ENCODE measurements at places on chromosomes 13 and 19.
A peak's percentile ranks its signal among the peaks of the same experiment; 100 is the strongest.

- no peak for DNase-seq
Observed at GRCh38 chr19:34172661-34173192, 423 bp downstream of the LSM14A start.

DNA sequence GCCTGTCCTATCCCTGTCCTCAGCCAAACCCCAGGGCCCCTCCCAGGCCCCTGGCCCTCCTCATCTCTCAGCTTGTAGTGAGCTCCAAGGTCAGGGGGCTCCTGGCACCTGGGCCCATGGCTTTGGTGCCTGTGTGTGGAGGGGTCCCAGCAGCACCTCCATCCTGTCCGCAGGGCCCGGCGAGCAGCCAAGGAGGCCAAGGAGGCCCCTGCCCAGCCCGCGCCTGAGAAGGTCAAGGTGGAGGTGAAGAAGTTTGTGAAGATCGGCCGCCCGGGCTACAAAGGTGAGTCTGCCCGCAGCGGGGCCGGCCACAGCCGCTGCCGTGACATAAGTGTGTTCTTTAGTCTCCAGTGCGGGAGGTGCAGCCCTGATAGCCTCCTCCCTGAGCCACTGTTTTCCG lies 3.9 kb upstream of the AMH start:
- no peak for DNase-seq

GRCh38 chr19:1181606-1182005 lies 7.5 kb upstream of the SBNO2 start:
- no peak for DNase-seq

DNA sequence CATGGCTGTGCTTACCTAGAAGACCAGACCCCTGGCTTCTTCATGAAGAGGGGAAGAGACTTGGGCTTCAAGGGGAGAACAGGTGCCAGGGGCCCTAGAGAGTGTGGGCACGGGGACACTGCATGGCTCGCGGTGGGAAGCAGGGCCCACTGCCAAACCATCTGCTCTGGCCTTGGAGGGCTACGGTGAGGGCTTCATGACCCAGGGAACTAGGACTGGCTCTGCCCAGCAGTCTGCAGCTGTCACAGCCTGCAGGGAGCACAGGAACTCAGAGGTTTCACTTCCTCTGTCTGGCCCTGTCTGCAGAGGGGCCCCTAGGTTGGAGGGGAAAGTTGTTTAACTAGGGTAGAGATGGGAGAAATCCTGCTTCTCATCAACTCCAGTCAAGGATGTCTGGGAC lies 4.3 kb downstream of the ERCC1 start:
- peak; percentile 87 for DNase-seq

DNA sequence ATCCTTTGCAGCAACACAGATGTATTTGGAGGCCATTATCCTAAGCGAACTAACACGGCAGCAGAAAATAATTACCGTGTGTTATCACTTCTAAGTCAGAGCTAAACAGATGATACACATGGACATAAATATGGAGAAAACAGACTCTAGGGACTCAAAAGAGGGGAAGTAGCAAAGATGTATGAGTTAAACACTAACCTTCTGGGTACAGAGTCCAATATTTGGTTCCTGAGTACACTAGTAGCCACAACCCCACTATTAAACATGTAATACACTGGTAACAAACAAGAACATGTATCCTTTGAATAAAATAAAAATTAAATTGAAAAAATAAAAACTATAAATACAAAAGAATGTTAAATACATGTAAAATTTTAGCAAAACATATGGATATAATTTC lies 118.0 kb upstream of the SLITRK5 start:
- no peak for DNase-seq

DNA sequence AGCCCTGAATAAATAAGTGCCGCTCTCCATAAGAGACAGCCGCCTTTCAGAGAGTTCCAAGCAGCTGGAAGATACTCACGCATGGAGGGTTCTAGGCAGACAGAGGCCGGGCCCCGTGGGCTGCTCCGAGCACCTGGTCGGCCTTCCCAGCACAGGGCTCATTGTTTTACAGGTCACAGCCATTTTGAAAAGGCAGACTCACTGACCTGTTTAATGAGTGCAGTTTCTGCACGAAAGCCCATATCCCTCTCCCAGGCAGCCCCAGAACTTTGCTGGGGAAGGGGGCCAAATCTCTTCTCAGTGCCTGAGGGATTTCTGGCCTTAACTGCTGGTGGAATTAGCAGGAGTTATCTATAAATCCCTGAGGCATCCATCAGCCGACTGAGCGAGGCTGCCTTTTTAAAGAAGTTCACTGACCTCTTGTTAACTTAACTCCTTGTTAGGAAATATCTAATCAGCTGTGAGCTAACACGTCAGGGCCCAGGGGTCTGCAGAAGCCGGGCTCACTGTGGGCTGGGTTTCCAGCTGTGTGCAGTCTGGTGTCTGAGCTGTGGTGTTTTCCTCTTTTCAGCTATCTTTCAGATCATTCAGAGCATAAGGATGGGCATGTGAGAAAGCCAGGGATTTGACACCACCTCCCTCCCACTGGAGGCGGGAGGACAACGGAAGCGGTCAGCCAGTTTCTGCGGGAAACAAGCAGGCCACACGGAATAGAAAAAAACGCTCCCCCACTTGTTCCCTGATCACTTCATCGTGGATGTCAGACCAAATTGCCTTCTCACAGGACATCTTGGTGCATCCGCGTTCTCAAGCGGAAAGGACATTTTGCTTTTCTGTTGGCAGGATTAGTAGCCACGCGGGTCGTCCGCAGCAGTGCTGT lies 23.3 kb downstream of the SERP2 start:
- no peak for DNase-seq

DNA sequence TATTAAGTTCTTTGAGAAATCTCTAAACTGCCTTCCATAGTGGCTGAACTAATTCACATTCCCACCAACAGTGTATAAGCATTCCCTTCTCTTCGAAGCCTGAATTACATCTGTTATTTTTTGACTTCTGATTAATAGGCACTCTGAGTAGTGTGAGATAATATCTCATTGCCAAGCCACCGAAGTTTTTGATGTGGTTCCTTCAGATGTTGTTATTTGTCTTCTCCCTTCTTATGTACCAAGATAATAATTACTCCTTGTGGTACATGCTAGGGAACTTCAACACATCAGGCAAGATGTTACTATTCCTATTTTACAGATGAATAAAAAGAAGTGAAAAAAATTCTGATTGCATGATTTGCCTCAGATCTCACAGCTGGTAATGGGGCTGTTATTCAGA lies 70.9 kb downstream of the KCTD12 start:
- DNase-seq: no peak

GRCh38 chr13:45370922-45371406 lies 30.0 kb upstream of the TPT1 start:
- peak; percentile 78 for DNase-seq

GRCh38 chr19:33241530-33242101 lies 16.0 kb upstream of the SLC7A10 start:
- DNase-seq: peak; percentile 68

GRCh38 chr19:20371911-20372310 lies 193.7 kb downstream of the ZNF737 start:
- no peak for DNase-seq

GRCh38 chr19:30686826-30687566 lies 314.8 kb downstream of the ZNF536 start:
- DNase-seq: no peak

- no peak for DNase-seq
Observed at GRCh38 chr13:46571189-46571908, 18.4 kb downstream of the LRCH1 start.

DNA sequence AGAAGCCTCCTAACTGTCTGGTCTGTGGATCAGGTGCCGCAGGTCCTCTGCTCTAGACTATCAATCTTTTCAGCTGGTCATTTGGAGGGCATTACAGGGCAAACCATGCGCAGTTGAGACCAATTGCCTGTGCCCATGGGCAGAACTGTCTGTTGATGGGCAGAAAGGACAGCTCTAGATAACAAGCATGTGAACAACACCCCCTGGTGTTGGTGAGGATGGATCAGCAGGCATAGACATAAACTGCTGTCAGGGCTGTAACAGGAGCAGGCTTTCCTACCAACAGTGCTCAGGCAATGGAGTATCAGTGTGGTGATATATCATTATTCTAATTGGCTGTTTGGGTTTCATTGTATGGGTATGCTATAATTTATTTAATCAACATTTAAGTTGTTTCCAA lies 104.7 kb upstream of the KL start:
- peak; percentile 64 for DNase-seq

DNA sequence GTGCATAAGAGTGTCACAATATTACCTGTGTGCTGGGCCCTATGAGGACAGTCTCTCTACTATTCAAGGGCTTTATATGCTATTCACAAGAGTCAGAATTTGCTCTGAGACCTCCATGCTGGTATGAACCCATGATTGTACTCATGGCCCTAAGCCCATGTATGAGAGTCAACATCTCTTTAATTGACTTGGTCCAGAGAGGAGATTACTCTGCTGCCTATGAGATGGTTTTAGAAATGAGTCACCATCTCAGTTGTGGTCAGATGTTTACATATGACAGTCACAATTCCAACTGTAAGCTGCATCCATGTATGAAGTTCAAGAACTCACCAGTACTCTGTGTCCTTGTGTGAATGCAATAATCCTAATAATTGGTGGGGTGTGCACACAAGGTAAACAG lies 19.9 kb upstream of the ZNF208 start:
- no peak for DNase-seq

DNA sequence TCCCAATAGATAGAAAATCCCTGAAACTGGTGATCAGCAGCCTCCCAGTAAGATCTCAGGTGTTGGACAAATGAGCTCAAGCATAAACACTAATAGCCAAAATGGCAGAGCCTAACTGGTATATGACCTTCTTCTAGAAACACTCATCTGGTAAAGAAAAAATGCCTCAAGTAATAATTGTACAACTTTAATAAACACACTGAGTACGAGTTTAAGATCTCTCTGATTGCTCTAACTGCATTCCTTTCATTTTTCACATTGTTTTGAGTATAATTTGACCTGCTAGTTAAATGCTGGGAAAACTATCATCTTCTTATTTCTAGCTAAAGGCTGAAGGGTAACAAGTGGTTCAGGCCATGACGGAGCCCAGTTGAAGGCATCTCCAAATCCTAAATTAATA lies 2009.5 kb upstream of the PCDH20 start:
- DNase-seq: no peak

DNA sequence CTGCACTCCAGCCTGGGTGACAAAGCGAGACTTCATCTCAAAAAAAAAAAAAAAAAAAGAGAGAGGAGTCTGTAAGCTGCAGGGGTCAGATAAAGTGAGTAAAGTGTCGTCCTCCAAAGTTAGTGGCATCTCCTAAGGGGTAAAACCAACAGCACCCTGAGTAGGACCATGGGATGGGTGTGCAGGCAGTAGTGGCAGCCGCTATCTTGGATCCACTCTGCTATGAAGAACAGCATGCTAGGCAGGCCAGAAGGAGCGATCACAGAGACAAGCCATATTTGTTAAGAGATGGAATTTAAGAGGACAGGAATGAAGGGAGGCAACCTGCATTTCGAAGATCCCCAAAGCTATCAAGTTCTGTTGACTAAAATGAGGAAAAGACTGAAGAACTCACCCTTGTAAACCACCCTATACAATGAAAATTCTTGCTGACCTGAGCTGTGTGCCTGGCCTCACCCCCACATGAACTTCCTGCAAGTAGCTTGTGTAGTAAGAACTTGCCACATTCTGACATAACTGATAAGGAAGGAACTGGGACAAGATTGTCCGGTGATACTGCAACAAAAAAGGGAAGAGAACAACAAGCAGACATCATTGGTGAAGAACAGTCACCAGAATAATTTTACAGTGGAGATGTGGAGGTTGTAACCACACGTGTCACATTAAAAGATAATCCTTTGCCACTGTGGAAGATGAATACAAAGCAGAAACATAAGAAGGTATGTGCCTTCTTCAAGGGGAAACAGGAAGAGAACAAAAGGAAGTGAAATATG lies 16.2 kb downstream of the DPY19L3 start:
- DNase-seq: no peak

DNA sequence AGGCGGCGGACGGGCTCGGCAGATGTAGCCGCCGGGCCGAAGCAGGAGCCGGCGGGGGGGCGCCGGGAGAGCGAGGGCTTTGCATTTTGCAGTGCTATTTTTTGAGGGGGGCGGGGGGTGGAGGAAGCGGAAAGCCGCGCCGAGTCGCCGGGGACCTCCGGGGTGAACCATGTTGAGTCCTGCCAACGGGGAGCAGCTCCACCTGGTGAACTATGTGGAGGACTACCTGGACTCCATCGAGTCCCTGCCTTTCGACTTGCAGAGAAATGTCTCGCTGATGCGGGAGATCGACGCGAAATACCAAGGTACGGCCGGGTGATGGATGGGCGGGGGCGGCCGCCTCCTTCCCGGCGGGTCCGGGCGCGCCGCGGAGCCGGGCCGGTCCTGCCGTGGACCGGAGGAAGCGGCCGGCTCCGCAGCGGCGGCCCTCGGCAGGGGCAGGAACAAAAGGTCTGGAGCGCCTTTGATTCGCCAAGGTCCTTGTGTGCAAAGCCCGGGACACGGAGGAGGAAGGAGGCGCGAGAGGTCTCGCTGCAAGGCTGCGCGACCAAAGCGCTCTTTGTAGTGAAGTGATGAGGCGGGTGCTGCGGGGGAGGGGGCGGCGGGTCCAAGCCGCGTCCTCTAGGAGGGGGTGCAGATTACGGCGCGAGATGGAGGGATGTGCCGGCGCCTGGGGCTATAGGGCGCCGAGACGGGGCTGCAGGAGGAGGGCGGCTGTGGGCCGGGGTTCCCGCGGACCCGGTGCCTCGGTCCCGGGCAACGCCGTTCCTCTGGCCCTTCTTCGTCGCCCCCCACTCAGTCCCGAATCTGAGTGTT lies 689 bp downstream of the ING1 start:
- peak; percentile 56 for DNase-seq

- DNase-seq: no peak
Observed at GRCh38 chr19:6425732-6426620, 1.4 kb upstream of the KHSRP start.

DNA sequence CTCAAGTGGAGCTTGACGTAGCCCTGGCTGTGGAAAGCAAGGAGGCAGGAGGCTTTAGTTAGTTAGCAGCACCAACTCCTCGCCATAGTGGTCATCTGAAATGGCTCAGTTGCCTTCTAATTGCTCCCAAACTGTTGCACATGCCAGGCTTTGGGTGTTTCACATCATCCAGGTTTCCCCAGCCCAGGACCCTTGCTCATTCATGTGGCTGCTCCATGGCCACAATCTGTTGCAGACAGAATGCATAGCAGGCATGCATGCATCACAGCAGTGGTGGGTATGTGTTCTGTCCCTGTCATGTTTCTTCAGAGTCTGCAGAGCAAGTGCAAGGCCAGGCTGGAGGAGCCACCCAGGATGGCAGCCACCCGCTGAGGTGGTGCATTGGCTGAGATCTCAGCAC lies 407.6 kb downstream of the TSHZ3 start:
- no peak for DNase-seq

DNA sequence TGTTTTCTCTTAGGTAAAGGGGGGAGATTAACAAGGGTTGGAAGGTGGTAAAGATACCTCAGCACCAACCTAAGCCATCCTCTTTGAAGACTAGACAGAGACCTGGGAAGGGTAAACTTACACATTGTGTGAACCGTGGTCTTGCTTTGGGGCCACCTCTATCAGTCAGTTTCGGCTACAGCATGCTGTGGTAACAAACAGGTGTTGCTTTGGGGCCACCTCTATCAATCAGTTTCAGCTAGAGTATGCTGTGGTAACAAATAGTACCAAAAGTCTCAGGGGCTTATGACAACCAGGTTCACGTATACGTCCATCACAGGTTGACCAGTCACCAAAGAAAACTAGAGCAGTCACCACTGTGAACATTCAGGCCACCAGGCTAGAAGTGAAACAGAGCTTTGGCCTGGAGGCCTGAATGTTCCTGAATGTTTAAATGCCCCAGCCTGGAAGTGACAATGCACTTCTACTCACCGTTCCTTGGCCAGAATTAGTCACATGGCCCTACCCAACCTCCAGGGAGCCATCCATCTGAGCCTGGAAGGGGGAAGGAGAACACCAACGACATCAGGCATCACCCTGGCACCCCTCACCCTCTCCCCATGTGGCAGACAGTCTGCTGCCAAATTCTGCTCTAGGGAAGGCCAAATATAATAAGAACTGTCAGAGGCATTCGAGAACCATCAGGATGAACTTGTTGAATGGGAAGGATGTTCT lies 3.8 kb downstream of the FXYD7 start:
- no peak for DNase-seq
